ENCODE measurements at places on chromosomes 5 and 9. TPM values are rescaled to one million over a fixed set of nuclear protein-coding genes. Genes with fewer than 3 reads are reported as not detected.

Gene ZBTB6
- 4.4 TPM for total RNA-seq

DNA sequence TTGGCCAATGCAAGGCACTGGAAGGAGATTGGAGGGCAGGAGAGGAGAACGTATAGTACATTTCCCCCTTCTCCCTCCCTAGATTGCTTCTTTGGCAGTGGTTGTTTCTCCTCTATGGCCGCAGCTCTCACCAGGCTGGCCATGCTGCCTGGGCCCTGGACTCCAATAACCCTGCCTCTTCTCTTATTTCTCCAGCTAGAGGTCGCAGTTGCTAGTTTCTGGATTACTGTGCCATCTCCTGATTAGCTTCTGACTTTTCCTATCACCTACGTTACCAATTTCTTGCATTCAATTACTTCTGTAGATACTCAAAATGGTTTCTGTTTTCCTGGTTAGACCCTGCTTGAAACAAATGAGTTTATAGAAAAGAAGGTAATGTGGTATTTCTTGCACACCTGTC is 2.4 kb upstream of the MACIR start:
- H3K27ac ChIP-seq = no peak overlapping the region
- H3K27me3 ChIP-seq = no peaks in the 10 kb centered on the region
- no peak overlapping the region for H3K4me3 ChIP-seq
- DNase-seq = peak; percentile 39

Gene MACIR
- 22.2 TPM for total RNA-seq

Gene LRRC26
- 2.0 TPM for total RNA-seq

DNA sequence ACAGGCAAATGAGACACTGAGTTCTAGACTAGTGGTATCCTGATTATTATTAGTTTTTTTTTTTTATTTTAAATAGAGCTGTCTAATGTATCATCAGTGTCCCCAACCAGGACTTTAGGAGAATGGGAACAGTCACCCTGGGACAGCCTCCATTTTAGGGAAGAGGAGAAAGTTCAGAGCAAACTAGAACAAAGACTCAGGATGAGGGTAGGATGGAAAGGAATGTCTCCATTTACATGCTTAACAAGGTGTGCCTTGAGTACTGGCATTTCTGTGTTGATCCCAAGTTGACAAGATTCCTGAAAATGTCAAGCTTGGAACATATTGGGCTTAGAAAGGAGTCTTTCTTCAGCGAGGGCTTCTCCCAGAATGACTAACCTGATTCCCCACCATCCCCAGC is 223.5 kb downstream of the ARRDC3 start:
- peaks cover 40% of the 10 kb centered on the region for H3K4me1 ChIP-seq

Gene UGT3A1
- total RNA-seq = not detected

GRCh38 chr9:135341612-135342169 is 137.9 kb upstream of the PPP1R26 start:
- no peak overlapping the region for H3K27ac ChIP-seq
- H3K27me3 ChIP-seq = peaks cover 32% of the 10 kb centered on the region
- no peaks in the 10 kb centered on the region for H3K4me1 ChIP-seq
- no peak for DNase-seq
- no peaks in the 10 kb centered on the region for H3K36me3 ChIP-seq

Gene CCT5
- total RNA-seq = 1,334 TPM

Gene IL3
- not detected for total RNA-seq

DNA sequence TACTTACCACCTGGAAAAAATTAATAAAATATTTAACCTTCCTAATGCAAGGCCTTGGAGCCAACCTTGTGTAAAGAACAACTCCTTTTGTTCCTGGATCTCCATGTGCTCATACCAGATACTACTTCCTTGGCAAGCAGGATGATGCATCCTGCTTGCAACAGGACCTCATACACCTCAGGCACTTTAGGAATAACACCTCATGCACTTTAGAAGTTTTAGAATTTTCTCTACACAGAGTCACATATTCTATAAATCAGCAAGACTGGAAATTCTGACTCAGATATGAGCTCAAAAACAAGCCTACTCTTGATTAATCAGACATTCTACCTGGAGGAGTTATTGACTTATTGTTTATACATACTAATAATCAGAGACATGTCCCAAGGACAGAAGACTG is 209.6 kb upstream of the CDH10 start:
- no peaks in the 10 kb centered on the region for H3K27me3 ChIP-seq
- H3K36me3 ChIP-seq = no peaks in the 10 kb centered on the region
- no peak overlapping the region for H3K27ac ChIP-seq
- DNase-seq = peak; percentile 7
- H3K4me3 ChIP-seq = no peak overlapping the region
- H3K4me1 ChIP-seq = no peaks in the 10 kb centered on the region

DNA sequence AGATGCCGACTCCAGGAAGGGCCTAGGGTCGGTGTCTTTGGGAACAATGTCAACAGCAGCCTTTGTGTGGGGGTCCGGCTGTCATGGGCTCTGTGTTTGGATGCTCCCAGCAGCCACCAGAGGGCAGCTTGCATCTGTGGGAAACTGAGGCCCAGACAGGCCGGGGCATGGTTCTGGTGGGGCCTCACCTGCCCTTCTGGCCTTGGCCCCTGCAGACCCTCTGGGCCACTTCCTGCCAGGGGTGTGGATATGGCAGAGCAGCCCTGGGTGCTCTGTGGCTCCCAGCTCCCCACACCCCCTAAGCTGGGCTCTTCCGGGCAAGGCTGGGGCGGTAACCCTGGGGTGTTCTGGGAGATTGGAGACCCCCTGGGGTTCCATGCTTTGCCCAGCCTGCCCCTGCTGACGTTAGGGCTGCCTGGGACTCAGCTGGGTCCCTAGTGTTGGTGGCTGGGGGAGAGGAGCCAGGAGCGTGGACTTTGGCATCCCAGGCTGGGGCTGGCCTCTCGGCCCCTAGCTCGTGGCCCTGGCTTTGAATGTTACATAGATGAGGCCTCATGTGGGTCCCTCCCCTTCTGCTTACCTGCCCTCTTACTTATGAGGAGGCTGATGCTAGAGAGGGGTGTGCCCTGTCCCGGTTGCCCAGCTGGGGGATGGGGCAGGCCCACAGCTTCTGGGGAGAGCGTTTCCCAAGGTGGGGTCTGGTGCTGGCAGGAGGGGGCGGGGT is 38.3 kb downstream of the RXRA start:
- no peak overlapping the region for H3K4me3 ChIP-seq
- H3K27ac ChIP-seq = no peak overlapping the region
- no peak for DNase-seq
- no peaks in the 10 kb centered on the region for H3K36me3 ChIP-seq
- no peaks in the 10 kb centered on the region for H3K27me3 ChIP-seq

- no peaks in the 10 kb centered on the region for H3K4me1 ChIP-seq
- peak; percentile 51 for DNase-seq
- H3K36me3 ChIP-seq = no peaks in the 10 kb centered on the region
- no peak overlapping the region for H3K27ac ChIP-seq
Measured at GRCh38 chr9:111752455-111752854, 42.3 kb downstream of the SHOC1 start.

- DNase-seq = no peak
- H3K27ac ChIP-seq = no peak overlapping the region
- H3K4me3 ChIP-seq = no peak overlapping the region
- H3K36me3 ChIP-seq = no peaks in the 10 kb centered on the region
- peaks cover 18% of the 10 kb centered on the region for H3K4me1 ChIP-seq
Measured at GRCh38 chr5:139872851-139873794, 77.5 kb downstream of the PSD2 start.

DNA sequence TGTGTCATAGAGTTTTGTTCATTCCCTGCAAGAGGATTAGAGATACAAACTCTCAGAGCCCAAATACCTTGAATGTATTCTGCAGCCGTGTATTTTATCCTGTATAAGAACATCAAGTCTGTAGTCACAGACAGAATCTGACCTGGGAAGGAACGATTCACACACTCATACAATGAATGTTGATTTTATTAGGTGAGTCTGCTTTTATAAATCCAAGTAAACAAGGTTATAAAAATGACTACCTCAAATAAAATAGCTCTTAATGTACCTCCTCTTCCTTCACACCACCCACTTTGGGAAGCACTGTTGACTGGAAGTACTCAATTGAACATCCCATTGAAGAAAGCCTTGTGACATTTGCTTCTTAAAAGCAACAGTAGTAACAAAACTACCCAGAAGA is 11.9 kb downstream of the SLC46A2 start:
- no peak overlapping the region for H3K4me3 ChIP-seq
- peaks cover 49% of the 10 kb centered on the region for H3K4me1 ChIP-seq
- peak; percentile 64 for DNase-seq
- peak overlapping the region; percentile 92 for H3K27ac ChIP-seq

GRCh38 chr9:96720435-96720834 is 57.5 kb downstream of the ZNF510 start:
- H3K4me1 ChIP-seq = peaks cover 18% of the 10 kb centered on the region
- no peaks in the 10 kb centered on the region for H3K27me3 ChIP-seq

DNA sequence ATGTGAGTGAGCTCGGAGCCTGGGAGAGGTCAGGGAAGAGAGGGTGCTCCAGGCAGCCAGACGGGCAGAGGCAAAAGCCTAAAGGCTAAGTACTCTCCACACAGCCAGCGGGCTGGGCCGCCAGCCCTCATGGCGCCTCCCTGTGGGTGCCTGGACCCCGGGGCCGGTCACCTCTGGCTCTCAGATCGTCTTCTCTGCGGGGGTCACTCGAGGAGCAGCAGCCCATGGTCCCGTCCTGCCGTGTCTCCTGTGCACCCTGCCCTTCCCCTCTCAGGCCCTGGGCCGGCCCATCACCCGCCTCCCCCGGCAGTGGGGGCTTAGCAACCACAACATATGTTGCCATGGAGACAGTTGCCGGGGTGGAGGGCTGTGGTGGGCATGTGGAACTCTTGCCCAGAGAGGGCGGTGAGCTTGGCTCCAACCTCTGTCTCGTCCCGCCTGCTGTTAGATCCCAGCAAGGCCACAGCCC is 4.2 kb downstream of the AK1 start:
- no peaks in the 10 kb centered on the region for H3K36me3 ChIP-seq
- H3K4me3 ChIP-seq = no peak overlapping the region
- DNase-seq = no peak
- peaks cover 17% of the 10 kb centered on the region for H3K4me1 ChIP-seq
- no peak overlapping the region for H3K27ac ChIP-seq

Gene LCN15
- not detected for total RNA-seq

Gene TBC1D2
- 8.2 TPM for total RNA-seq

DNA sequence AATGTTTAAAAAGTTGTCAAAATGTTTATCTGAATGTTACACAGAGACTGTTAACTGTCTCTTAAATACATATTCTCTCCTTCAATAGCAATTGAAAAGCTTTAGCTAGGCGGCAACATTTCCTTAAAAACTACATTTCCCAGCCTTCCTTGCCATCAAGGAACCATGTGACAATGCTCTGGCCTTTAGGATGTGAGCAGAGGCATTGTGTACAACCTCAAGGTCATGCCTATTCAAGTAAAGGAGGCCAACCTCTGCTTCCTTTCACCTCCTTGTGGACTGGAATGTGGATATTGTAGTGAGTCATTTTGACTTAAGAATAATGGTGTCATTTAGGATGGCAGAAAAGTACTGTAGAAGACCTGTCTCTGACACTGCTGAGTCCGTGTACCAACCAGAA is 23.7 kb upstream of the MROH2B start:
- peak; percentile 66 for DNase-seq
- peaks cover 19% of the 10 kb centered on the region for H3K4me1 ChIP-seq
- H3K27ac ChIP-seq = peak overlapping the region; percentile 23
- no peak overlapping the region for H3K4me3 ChIP-seq
- no peaks in the 10 kb centered on the region for H3K36me3 ChIP-seq
- no peaks in the 10 kb centered on the region for H3K27me3 ChIP-seq

DNA sequence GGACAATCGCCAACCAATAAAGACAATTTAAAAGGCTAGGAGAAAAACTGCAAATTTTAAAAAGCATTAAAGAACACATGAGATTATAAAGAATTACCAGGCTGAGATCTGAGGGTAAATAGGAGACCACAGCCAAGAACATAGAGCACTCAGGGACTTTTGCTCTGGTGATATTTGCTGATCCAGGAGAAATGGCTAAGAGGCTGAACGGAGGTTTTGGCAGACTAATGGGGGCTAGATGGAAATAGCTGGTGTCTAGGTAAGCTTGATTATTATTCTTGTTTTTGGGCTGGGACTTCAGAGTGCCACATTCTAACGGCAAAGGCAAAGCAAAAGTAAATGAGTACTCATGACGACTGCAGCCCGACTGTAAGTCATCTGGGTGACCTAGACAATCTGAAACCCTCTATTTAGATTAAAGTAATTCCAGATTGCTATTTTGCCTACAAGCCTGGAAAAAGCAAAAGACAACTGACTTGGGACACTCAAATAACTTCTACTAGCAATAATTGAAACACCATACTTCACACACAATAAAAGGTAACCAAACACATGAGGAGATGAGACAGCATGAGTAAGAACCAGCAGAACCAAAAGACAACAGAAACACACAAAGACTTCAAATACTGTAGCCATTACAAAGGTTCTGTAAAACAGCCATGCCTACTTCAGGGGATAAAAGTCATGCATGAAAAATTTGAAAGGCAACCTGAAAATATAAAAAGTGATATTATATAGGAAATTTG is 68.8 kb downstream of the JAKMIP2 start:
- H3K36me3 ChIP-seq = no peaks in the 10 kb centered on the region
- H3K27ac ChIP-seq = no peak overlapping the region
- no peaks in the 10 kb centered on the region for H3K27me3 ChIP-seq
- peaks cover 12% of the 10 kb centered on the region for H3K4me1 ChIP-seq
- peak overlapping the region; percentile 15 for H3K4me3 ChIP-seq

DNA sequence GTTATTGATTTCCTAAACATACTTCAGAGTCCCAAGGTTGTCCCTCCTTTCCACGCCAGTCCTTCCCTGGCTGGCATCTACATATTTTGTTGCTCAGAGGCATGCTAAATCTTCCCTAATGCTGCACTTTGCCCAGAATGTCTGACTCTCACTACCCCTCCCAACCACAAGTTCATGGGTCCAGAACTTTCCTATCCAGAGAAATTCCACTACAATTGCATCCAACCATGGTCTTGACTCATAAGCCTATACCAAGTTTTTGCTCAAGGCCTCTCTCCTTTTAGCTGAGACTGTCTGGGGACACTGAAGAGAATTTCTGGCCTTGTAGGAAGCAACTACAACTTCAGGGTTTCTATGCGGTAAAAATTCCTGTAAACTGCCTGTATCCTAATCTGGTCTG is 206.3 kb downstream of the BNC2 start:
- no peak for DNase-seq
- H3K4me3 ChIP-seq = no peak overlapping the region
- no peaks in the 10 kb centered on the region for H3K27me3 ChIP-seq
- no peak overlapping the region for H3K27ac ChIP-seq

GRCh38 chr9:97615439-97616072 is 17.6 kb downstream of the TSTD2 start:
- no peaks in the 10 kb centered on the region for H3K4me1 ChIP-seq
- H3K36me3 ChIP-seq = no peaks in the 10 kb centered on the region
- H3K27me3 ChIP-seq = no peaks in the 10 kb centered on the region
- H3K27ac ChIP-seq = no peak overlapping the region
- peak; percentile 72 for DNase-seq

- peak; percentile 43 for DNase-seq
- H3K36me3 ChIP-seq = no peaks in the 10 kb centered on the region
- H3K4me1 ChIP-seq = peaks cover 19% of the 10 kb centered on the region
- no peak overlapping the region for H3K4me3 ChIP-seq
Measured at GRCh38 chr5:402615-403359, 40.2 kb upstream of the EXOC3 start.

Gene TAS2R1
- not detected for total RNA-seq

Data from PC-3 (cell line).